ENCODE measurements at places on chromosomes 1 and 21.

DNA sequence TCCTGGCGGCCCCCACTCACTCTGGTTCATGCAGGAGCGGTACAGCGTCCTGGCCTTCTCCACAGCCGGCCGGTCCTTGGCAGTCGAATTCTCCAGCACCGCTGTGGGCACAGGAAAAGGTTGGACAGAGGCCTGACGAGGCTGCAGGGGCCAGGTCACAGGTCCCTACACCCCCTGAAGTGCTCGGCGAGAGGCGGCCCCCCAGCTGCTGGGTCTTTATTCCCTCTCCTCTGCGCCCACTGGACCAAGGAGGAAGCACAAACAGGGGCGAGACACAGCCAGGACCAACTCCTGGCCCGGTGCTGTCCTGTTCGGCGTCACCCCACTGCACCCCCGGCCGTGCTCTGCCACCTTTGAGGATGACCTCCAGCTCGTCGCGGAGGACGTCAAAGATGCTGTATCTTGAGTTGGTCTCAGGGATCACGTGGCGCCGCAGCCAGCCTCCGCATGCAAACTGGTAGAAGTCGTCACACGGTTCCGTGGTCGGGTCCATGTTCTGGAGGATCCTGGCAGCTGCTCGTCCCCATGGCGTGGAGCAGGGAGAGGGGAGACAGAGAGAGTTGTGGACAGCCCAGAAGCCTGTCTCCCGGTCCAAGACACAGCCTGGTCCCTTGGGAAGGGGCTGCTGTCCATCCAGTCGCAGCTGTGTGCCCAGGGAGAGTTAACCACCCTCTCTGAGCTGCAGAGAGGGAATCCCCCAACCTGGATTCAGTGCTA lies 22.9 kb downstream of the PRXL2B start:
- DNase-seq: no peak

- no peak for DNase-seq
Observed at GRCh38 chr1:221456918-221457317, 285.0 kb downstream of the DUSP10 start.

DNA sequence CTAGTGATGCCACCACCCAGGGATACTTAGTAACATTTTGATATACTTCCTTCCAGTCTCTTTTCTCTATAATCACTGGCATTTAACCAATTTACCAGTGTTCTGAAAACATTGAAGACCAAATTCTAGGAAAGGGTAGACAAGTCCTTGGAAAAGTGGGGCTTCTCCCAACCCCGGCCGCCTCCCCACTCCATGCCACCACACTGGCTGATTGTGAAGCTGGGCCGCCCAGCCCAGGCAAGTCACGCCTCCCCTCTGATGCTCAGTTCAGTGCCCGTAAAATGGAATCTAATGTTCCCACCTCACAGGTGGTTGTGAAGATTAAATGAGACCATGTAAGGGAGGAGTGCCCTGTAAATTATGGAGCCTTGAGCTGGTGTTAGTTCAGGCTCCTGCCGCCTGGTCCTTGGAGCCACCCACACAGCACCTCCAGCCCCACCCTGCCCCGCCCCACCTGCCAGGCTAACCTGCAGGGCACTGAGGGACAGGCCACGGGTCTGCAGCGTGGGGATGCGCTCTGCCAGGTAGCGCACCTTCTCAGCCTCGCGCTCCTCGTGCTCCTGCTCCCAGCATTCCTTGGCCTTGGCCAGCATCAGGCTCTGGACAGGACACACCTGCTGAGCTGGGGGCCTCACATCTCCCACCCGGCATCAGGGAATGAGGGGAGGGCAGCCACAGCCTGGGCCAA lies 7.3 kb downstream of the TNNI1 start:
- no peak for DNase-seq

- DNase-seq: no peak
Observed at GRCh38 chr1:92043621-92044020, 13.8 kb downstream of the EPHX4 start.

- DNase-seq: no peak
Observed at GRCh38 chr1:24992124-24992760, 62.2 kb upstream of the RUNX3 start.

GRCh38 chr1:54215523-54215922 lies 15.6 kb downstream of the MRPL37 start:
- DNase-seq: no peak

GRCh38 chr1:182629499-182630096 lies 25.4 kb upstream of the RGS16 start:
- peak; percentile 79 for DNase-seq

DNA sequence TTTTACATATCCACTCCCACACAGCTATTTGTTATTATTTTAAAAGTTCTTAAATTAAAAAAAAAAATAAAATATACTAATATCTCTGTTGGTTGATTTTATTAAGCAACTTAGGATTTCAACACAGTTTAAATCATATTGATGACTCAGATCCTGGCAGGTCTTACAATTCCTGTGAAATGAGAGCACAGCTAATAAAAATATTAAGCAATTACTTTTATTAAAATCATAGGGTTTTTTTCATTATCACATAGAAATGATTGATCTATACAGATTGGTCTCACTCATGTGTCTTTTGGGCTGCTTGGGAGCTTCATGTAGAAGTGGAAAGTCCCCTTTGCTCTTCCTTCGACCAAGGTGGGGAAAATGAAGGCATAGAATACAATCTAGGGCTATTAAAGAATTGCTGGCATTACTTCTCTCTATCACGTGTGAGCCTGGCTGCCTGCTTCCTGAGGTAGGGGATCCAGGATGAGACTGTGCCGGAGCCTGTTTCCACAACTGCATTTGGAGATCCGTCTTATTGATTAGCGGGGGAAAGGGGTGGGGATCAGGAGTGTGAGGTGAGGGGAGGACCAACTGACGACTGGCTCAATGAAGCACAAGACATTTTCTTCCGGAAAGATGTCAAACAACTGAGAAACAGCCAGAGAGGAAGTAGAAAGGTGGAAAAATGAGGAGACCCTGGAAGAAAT lies 858.0 kb downstream of the USP25 start:
- DNase-seq: no peak

DNA sequence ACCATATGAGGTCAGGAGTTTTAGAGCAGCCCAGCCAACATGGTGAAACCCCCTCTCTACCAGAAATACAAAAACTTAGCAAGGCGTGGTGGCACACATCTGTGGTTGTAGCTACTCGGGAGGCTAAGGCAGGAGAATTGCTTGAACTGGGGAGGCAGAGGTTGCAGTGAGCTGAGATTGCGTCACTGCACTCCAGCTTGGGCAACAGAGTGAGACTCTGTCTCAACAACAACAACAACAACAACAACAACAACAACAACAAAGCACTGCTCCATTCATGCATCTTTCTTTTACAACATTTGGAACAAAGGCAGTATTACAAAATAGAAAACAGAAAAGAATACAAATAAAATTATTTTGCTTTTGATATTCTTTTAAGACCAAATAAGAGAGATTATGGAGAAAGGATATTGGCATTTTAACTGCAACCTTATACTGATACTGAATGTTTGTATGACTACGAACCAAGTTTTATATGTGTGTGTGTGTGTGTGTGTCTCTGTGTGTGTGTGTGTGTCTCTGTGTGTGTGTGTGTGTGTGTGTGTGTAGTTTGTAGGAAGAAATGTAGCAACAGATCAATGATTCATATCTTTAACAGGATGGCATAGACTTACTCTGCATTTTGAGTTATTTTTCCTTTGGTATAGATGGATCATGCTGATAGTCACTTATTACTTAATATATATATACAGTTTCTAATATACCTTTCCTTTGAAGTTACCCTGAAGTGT lies 24.6 kb downstream of the ATF6 start:
- DNase-seq: peak; percentile 14

- peak; percentile 40 for DNase-seq
Observed at GRCh38 chr1:175192111-175192629, 406 bp downstream of the KIAA0040 start.

- no peak for DNase-seq
Observed at GRCh38 chr1:218079347-218079746, 205.7 kb upstream of the RRP15 start.

DNA sequence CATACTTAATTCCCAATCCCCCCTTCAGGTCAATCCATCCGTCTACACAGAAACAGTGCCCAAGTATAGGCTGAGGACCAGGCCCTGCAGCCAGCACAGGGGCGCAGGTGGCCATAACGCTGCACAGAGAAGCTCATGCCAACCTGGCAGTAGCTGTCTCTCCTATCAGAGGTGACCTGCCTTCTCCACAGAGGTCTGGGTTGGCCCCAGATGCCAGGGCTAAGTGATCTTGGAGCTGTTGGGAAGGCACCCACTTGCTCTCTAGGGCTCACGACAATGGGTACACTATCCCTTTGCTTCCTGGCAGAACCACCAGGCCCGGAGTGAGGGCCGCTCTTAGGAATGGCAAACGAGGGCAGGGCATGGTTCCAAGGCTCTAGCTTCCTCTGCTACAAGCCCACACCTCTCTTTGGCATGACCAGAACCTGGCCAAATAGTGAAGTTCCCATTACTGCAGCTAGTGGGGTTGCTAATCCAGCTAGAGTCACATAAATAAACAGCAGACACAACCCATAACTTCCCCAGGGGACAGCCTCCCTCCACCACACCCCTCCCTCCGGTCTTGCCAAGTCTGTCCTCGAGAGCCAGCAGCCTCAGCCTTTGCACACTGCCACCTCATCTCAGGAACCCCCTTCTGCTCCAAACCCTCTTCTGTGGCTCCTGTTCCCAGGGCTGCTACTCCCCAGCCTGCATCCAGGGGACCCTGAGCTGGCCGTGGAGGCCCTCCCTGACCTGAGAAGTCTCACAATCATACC lies 113.0 kb downstream of the GLIS1 start:
- no peak for DNase-seq

GRCh38 chr1:160251011-160251410 lies 11.3 kb downstream of the DCAF8 start:
- DNase-seq: no peak

- no peak for DNase-seq
Observed at GRCh38 chr1:58585166-58585565, 8.1 kb upstream of the TACSTD2 start.

DNA sequence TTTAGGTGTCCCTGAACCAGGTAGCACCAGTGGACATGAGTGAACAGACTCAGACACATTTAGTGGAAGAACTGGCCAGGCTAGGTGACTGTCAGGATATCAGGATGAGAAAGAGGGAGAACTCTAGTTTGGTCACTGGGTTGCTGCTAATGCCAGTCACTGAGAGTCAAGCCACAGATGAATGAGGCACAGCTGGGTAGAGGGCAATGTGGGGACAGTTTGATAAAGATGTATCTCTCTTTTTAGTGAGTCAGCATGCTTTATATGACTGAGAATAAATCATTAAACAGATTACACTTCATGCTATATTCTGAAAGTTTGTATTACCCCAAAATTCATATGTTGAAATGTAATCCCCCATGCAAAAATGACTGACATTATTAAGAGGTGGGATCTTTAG lies 87.1 kb downstream of the SELENOF start:
- DNase-seq: no peak

GRCh38 chr1:1776672-1777582 lies 1.3 kb downstream of the NADK start:
- DNase-seq: no peak

- DNase-seq: no peak
Observed at GRCh38 chr1:214446772-214447556, 104.4 kb downstream of the PTPN14 start.

GRCh38 chr1:99768524-99769245 lies 2.2 kb upstream of the FRRS1 start:
- DNase-seq: no peak

DNA sequence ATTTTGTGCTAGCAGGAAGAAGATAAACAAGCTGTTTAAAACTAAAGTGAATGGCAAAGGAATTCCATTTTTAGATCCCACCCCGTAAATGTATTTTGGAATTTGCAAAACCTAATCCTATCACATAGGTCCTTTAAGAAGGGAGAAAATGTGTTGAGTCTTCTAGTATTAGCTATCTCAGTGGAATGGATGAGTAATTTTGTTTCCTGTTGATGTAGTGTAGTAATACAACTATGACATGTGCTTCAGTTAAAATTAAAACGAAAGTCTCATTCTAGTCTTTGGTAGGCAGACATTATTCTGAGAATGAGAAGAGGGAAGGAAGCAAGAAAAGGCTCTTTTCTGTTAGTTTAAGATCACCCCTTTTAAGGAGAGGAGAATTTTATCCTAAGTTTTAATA lies 265.9 kb upstream of the C1orf105 start:
- DNase-seq: peak; percentile 85

DNA sequence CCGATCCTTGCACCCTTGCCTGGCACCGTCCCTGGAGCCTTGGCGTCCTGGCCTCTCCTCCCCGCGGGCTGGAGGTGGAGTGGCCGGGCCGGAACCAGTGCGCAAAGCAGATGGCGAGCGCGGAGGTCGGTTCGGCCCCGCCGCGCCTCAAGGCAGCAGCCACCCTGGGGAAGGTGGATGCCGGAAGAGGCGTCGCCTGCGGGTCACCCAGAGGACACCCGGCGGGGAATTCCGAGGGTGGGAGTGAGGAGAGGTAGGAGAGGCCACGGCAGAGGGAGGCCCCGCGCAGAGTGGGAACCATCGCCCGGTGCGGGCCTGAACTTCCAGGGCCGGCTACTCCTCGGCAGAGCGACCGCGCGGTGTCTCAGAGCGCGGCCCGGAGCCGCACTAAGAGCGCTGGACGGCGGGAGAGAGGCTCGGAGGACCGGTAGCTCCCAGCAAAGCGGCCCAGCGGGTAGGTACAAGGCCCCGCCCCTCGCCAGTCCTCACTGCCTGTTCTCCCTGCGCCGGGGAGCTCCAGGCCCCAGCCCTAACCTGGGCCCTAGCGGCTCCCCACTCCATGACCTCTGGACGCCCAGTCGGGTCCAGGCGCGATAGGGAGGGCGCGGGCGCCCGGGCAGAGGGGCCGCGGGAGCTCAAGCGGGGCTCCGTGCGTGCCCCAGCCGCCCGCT lies at the start of gene RNF207:
Gene RNF207 (plus strand): TSS at position 271 of the 671 bp plus-strand sequence. CDS start 417 bp downstream, outside the sequence.
- peak; percentile 81 for DNase-seq

DNA sequence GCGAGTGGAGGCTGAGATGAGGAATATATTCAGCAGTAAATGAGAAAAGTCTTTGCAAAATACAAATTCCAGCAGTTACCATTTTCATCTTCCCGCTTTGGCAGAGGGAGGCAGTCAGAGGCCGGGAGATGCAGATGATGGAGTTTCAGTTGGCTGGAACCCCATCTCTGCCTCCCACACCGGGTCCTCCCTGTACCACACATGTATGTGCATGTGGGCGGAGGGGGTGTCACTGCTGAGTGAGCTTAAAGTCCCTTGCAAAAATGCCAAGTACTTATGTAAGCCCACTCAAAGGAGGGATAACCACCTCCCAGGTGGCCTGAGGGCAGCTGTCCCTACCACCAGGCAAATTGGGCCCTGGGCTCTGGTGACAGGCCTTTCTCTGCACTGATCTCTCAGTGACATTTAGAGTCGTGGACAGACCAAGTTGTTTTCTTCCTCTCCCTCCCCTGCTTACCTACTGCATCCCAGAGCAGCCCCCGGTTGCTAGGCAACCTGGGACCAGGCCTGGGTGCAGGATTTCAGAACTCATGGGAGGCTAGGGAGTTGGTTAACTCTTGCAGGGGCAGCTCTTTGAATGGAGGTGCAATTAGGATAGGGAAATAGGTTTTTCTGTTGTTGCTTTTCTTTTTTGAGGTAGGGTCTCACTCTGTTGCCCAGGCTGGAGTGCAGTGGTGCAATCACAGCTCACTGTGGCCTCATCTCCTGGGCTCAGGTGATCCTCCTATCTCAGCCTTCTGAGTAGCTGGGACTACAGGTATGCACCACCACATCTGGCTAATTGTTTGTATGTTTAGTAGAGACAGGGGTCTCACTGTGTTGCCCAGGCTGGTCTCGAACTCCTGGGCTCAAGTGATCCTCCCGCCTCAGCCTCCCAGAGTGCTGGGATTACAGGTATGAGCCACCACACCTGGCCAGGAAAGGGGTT lies 17.1 kb upstream of the UBXN10 start:
- DNase-seq: no peak

GRCh38 chr1:239389703-239390102 lies 3.3 kb downstream of the CHRM3 start:
- DNase-seq: no peak

- DNase-seq: no peak
Observed at GRCh38 chr1:107680579-107680985, 284.4 kb downstream of the VAV3 start.

Measured in activated CD4-positive, alpha-beta T cell treated with anti-CD3 and anti-CD28 coated beads, Interleukin-10, Interleukin-2, amounts not matched to agents 100 ng/mL and 50 ng/mL, durations not matched to agents 16 hours and 8 hours (primary cell).